ENCODE measurements at places on chromosomes 4 and X.
A peak's percentile ranks its signal among the peaks of the same experiment; 100 is the strongest.

DNA sequence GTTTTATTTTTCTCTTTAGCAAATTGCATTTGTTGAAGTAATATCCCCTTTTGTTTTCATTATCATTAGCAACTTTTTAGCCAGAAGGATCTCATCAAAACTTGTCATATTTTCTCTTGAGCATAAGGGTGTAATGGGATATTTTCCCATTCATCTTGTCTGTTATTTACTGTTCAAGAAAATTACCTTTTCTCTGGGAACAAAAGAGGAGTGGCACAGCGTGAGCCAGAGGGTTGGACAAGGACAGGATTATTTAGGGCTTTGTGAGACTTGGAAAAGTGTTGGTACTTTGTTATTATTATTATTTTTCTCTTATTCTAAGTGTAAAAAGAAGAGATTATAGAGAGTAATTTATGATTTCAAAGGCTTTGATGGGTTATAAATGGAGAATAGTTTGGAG lies 135.9 kb downstream of the PRKX start:
- no peak for DNase-seq

DNA sequence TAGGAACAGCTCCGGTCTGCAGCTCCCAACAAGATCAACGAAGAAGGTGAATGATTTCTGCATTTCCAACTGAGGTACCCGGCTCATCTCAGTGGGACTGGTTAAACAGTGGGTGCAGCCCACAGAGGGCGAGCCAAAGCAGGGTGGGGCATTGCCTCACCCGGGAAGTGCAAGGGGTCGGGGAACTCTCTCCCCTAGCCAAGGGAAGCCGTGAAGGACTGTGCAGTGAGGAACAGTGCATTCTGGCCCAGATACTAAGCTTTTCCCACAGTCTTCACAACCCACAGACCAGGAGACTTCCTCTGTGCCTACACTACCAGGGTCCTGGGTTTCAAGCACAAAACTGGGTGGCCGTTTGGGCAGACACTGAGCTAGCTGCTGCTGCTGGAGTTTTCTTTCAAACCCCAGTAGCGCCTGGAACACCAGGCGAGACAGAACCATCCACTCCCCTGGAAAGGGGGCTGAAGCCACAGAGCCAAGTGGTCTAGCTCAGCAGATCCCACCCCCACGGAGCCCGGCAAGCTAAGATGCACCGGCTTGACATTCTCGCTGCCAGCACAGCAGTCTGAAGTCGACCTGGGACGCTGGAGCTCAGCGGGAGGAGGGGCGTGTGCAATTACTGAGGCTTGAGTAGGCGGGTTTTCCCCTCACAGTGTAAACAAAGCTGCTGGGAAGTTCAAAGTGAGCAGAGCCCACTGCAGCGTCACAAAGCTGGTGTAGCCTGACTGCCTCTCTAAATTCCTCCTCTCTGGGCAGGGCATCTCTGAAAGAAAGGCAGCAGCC lies 84.6 kb downstream of the THOC2 start:
- DNase-seq = peak; percentile 45

DNA sequence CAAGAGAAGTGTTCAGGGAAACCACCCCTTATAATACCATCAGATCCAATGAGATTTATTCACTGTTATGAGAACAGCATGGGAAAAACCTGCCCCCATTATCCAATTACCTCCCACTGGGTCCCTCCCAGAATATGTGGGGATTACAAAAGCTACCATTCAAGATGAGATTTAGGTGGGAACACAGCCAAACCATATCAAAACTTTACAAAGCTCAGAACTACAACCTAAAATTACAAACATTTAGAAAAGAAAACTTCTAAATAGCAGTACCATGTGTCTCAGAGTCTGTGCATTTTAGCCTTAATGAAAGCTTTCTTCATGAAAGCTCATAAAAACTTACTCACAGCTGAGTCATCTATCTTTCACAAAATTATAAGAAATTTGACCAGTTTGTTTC lies 1442.8 kb upstream of the PCDH7 start:
- no peak for DNase-seq

DNA sequence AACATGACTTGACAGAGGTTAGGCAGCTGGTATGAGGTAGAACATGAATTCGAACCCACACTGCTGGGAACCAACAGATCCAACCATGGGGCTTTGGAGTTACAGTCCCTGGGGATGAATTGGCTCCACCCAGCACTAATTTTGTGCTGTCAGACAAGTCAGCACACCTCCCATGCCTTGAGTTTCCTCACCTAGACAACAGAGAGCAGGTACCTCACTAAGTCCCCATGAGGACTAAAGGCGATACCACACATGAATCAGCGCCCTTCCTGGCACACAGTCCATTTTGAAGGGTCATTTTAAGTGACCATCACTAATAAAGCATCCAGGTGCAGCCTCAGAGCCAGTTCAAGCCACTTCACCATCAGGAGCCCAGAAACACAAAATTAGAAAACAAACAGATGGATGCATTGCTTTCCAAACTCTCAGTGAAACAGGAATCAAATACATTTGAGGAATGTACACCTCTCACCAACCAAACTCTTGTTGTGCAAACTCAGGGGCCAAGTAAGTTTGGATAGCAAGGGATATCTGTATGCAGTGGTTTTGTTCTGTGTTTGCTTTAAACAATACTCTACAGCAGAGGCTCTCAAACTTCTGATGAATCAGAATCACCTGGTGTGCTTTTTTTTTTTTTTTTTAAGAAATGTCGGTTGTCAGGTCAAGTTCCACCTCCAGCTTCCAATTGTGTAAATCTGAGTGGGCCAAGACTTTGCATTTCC lies 10.1 kb downstream of the IDS start:
- DNase-seq = no peak

- no peak for DNase-seq
Observed at GRCh38 chrX:39757971-39758370, 339.8 kb downstream of the BCOR start.

DNA sequence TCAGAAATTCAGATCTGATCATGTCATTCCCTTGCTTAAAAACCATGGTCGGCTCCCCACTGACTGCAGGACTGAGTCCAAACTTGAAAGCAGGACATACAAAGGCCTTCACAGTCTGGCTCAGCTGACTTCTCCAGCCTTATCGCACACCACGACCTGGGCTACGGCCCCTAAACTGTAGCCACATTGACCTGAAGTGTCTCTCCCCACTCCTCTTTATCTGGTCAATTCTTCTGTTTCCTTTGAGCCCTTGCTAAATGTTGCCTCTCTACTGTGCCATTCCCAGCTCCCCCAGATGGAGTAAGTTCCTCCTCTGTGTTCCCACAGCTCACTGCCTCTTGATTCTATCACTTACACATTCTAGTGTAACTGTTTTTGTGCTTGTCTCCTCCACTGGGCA lies 60.5 kb upstream of the CITED1 start:
- DNase-seq = no peak

- peak; percentile 66 for DNase-seq
Observed at GRCh38 chr4:183722731-183723560, 63.9 kb downstream of the TRAPPC11 start.

DNA sequence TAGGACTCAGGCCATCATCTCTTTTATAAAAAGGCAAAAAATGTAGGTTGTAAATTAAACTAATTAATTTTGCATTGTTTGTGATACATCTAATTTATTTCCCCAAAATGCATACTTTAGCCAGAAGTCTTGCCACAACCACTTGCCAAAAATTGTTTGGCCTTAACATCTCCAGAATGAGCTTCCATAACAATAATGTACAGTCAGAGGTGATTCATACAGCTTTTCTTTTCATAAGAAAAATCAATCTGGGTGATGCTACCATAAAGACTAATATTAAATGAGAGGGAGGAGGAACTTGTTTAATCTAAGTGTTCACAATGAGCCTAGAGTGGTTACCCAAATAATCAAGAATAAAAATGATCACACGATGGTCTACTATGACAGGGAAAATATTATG lies 59.3 kb downstream of the AMMECR1 start:
- no peak for DNase-seq

- DNase-seq = no peak
Observed at GRCh38 chrX:33252306-33252825, 41.0 kb upstream of the DMD start.

GRCh38 chr4:101419336-101420135 lies 72.2 kb upstream of the PPP3CA start:
- DNase-seq = peak; percentile 19

DNA sequence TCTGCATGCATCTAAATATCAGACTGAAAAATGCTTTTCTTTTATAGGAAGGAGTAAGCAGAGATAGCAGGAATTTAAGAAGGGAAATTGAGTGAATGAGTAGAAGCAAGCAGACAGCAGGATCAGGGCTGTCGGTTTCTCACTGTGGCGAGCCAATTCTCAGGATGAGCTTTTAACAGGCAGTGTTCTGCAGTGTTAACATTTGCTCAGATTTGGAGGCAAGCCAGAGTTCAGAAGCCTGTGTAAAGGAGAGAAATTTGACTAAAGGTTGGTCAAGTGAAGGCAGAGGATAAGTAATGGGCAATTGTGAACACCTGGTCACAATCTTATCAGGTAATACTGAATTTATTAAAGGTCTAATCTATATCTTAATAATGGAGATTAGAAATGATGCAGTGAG lies 133.3 kb upstream of the MAGEB16 start:
- DNase-seq = no peak

- no peak for DNase-seq
Observed at GRCh38 chr4:7868436-7868775, 71.3 kb downstream of the AFAP1 start.

GRCh38 chr4:98641376-98641775 lies 17.0 kb downstream of the TSPAN5 start:
- no peak for DNase-seq

DNA sequence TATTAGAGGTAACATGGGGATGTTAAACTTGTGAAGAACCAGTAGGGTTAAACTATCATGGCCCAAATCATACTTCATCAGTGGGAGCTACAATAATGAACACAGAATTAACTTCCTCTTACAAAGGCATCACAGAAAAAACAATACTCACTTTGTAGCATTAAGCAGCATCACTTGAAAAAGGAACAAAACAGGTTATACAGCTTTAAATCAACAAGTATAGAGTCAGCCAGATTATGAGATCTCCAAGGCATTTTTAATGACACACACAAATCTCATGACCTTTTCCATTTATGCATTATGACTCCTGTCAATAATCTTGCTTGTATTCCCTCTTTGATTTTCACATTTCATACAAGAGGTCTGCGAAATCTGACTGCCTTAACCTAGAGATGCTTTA lies 18.3 kb downstream of the FBXL5 start:
- DNase-seq = no peak

- no peak for DNase-seq
Observed at GRCh38 chr4:176774852-176775251, 17.9 kb downstream of the VEGFC start.

DNA sequence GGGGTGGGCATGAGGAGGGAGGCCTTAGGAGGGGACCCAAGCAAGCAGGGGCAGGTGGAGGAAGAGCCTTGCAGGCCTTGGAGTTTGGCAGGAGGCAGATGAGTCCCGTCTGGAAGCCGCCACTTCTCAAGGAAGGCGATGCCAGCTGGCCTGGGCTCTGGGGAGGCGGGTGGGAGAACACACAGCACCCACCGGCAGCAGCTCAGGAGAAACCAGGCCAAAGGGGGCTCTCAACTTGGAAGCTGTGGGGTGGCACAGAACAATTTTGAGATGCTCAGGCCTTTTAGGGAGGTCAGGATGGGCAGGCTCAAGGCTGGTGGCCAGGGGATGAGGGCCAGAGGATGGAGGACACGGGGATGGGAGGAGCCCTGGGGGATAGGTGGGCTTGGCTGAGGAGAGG lies 11.6 kb upstream of the DUSP9 start:
- DNase-seq = no peak

GRCh38 chrX:46582325-46582724 lies 8.8 kb downstream of the CHST7 start:
- DNase-seq = no peak

- no peak for DNase-seq
Observed at GRCh38 chrX:63439580-63439979, 88.4 kb upstream of the SPIN4 start.

DNA sequence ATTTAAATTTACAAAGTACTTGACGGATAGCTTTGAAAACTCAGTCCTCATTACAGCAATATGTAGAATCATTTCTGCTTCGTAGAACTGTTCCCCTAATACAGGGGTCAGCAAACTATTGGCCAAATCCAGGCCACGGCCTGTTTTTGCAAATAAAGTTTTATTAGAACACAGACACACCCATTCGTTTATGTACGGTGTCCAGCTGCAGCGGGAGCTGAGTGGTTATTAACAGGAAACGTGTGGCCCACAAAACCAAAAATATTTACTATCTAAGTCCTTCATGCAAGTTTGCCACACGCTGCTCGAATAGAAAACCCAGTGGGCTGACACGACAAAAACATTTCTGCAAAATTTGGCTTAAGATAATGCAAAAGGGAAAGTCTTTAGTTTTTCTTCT lies 146.5 kb downstream of the AFAP1 start:
- DNase-seq = no peak

GRCh38 chr4:10959586-10959985 lies 275.0 kb upstream of the CLNK start:
- DNase-seq = no peak

- DNase-seq = no peak
Observed at GRCh38 chr4:38306482-38307071, 346.4 kb downstream of the PTTG2 start.

DNA sequence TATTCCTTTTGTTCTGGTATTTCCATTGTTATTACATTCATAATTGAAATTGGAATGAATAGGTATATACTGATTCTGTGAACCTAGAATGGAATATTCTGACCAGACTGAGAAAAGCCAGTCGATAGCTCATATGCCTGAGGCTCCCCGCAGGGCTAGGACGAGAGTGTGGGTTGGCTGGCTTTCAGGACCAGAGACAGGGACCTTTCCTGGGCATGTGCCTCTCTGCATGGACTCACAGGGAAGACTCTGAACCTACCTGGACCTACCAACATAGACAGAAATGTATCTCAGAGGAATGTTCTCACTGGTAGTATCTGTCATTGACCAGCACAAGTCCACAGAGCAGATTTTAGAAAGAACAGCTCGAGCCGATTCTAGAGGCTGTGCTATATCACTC lies 214.6 kb downstream of the FRMPD4 start:
- DNase-seq = no peak

GRCh38 chr4:181475359-181475758 lies 767.8 kb upstream of the TENM3 start:
- no peak for DNase-seq

GRCh38 chr4:145132511-145133098 lies 34.5 kb downstream of the ABCE1 start:
- peak; percentile 19 for DNase-seq
